ENCODE measurements at places on chromosomes 4 and X. TPM values are rescaled to one million over a fixed set of nuclear protein-coding genes. Genes with fewer than 3 reads are reported as not detected.

Gene PRDM8
- total RNA-seq, result 3.7 TPM

GRCh38 chr4:19214591-19215186, 1037.0 kb upstream of the SLIT2 start:
- DNase-seq, result no peak

Gene PAGE2
- total RNA-seq, result not detected

DNA sequence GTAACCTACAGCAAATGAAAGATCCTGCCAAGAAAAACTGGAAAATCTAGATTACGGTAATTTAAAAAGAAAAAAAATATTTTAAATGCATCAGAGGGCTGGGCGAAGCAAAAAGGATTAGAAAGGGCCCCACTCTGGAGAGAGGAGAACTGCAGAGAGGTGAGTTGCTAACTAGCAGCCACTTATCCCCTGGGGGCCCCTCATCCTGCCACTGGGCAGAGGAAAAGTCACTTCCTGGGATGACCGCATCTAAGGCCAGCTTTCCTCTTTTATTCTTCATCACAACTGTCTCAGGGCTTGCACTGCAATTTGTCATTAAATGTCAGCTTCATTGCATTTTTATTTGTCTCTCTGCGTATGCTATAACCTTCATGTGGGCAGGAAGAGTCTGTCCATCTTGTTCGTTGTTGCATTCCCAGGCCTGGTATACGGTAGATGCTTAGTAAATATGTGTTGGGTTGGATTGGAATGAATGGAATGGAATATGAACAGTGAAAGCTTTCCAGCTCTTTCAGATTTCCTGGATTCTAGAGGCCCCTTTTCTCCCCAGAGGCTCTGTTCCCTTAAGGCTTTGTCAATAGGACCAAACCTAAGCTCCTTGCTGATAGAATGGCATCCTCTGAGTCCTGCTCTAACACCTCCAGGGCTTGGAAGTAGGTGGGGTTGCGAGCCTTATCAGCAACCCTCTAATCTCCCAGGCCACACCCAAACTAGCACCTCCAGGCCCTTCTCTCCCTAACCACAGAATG, 58.9 kb downstream of the TLR10 start:
- DNase-seq, result no peak

DNA sequence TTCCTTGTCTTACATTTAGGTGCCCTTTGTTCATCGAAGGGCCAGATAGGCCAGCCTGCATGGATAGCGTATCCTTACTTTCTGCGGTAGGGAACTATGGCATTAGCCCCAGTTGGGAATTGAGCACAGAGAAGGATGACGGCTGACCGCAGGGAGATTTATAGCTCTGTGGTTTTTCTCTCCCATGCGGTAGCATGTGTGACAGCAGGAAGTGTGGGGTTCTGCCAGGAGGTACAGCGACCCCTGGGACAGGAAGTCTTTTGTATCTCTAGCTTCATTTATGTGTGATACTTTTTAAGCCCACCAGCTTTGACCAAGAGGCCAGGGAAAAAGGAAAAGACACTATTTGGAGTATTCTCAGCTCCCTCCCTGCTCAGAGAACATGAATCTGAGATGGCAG, 33.1 kb downstream of the GAB3 start:
- DNase-seq, result no peak
